ENCODE measurements at places on chromosomes 7 and 10. TPM values are rescaled to one million over a fixed set of nuclear protein-coding genes. Genes with fewer than 3 reads are reported as not detected.
A peak's percentile ranks its signal among the peaks of the same experiment; 100 is the strongest.

The NEUROD6 gene
- not detected for total RNA-seq

The GPR85 gene
- 9.2 TPM for total RNA-seq

The AGR2 gene
- not detected for total RNA-seq

The ANKRD7 gene
- total RNA-seq, result 2.8 TPM

The PHKG1 gene
- total RNA-seq, result 1.3 TPM

The H2BK1 gene
- total RNA-seq, result not detected

The SPAM1 gene
- not detected for total RNA-seq

The ANKRD61 gene
- total RNA-seq, result 0.26 TPM

The IGFBP1 gene
- total RNA-seq, result not detected

GRCh38 chr10:59384761-59385160 lies 22.4 kb upstream of the FAM13C start:
- DNase-seq, result peak; percentile 62

DNA sequence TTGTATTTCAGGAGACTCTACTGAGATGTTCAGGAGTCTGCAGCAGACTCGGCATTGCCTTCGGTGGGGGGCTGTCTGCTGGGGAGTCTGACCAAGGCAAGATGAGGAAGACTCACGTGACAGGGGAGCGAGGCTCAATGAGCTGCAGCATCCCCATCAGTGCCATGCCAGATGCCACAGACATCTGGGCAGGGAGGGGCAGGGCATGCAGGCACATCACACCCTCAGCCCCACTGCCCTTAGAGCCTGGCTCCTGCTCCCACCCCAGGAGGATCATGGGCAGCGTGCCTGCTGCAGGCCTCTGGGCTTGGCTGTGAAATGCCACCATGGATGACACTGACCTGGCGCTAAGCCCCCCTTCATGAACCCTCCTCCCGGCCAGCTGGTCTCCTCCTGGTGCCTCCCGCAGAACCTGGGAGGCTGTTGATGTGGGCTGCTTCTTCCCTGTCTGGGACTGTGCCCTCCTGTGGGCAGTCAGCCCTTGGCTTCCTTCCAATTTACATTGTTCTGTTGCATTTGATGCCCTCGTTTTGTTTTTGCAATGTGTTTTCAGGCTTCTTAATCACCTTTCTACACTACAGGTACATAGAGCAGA lies 235.0 kb downstream of the PAXIP1 start:
- no peak for DNase-seq

GRCh38 chr10:122992031-122992585 lies 11.9 kb downstream of the PSTK start:
- no peak for DNase-seq

DNA sequence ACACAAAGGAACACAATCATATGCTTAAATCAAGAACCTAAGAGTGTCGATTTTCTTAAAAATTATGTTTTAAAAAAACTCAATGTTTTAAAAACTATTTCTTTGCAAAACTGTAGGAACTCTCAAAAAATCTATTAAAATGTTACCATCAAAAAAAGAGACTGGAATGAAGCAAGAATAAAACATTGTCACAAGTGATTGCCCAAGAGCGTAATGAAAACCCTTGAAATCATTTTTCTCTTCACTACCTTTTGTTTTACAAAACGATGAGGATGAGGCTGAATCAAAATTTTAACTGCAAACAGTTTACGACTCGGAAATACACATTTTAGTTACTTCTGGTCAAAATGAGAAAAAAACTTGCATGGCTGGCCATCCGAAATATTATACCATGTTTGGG lies 855 bp downstream of the YME1L1 start:
- DNase-seq, result no peak

- no peak for DNase-seq
Observed at GRCh38 chr7:149104749-149105148, 14.2 kb upstream of the ZNF786 start.

GRCh38 chr7:15891151-15891881 lies 204.8 kb upstream of the MEOX2 start:
- DNase-seq, result peak; percentile 69

DNA sequence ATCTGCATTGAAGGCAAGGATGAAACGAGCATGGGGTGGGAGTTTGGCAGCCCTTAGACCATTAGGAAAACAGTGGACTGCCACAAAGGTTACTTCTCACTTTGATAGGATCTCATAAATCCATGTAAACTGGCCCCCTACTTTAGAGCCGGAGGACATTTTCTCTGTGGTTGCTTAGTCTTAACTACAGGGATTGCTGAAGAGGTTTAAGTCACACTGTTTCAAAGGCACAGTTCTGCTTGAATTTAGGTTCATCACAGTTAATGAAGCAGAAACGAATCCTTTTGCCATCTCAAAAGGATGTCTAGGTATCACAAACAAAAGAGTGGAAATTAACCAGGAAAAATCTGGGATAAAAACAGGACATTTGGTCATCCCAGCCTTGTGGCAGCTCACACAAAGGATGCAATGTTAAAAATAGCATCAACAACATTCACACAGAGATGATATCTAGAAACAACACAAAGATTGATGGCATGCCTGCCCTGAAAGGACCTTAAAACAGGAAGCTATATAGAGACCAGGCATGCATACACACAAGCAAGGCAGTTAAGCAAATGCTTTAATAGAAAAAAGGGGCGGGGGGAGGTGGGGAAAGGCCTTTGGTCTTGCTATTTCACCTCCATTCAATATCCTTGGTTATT lies 74.0 kb downstream of the DOCK4 start:
- peak; percentile 14 for DNase-seq

DNA sequence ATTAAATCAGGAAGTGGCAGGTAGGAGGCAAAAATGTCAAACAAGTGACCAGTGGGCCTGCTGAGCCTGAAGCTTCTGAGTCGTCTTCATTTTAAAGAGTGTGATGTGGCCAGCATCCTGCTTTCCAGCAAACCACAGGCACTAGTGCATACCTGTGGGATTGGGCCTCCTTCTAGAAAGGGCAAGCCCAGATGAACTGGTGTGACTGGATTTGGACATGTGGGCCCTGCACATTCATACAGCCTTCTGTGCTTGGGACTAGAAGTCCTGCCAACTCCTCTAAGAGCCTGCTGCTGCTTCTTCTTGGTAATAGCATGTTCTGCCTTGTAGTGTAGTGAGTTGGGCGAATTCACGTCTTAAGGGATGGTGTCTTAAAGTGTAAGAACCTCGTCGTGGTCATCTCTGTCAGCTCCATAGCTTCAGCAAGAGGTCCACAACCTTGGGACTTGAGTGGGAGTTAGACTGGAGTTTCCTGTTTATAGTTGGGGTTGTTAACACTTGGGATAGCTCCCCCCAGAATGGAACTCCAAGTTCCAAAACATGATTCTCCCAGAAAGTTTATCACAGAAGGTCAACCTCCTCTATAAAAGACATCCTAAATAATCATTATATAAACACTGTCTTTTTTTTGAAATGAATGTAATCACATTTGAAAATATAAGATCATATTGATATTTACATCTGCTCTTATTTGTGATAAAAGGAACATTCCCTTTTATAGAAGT lies 11.2 kb downstream of the BMPER start:
- peak; percentile 35 for DNase-seq

DNA sequence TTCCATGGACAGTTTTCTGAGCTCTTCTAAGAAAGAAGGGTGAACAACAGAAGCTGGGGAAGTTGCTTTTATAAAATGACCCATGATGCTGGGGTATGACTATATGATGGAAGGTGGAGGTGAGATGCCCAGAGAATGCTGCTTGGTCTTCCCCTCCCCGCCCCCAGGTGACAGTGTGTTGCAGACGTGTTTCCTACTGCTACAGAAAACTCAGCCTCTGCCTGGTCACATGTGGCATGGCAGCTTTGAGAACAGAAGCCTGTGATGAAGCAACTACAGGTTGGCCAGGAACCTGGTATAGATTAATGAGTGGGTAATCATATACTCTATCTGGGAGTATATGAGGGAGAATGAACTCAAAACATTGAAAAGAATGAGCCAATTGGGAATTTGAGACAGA lies 67.1 kb downstream of the MTURN start:
- no peak for DNase-seq

DNA sequence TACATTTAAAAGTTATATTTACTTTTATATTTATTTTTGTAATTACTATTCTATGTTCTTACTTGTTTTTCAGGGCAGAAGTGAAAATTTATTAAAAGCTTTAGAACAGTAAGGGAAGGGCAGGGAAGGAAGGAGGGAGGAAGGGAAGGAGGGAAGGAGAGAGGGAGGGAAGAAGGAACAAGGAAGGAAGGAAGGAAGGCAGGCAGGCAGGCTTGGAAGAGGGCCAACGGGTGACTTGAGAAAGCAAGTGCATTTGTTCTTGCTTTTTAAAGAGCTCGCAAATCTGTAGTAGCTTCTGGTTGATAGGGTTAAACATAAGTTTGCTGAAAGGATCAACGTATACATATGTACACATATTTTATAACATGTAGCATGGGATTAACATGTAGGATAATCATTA lies 725.3 kb upstream of the FZD8 start:
- DNase-seq, result no peak

DNA sequence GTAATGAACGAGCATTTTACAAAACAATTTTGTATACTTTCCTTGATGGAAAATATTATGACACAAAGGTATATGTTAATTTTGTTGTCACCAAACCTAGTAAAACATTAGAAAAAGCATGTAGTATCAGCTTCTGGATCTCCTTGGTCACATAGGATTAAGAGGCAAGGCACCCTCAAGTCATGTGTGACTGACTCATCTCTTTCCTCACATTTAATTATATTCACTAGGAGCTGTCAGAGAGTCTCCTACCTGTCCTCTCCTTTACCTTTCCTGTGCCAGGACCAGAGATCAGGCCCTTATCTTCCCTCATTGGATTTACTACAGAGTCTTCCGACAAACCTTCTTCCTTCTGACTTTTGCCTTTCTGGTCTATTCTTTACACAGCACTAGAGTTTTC lies 111.3 kb upstream of the RPA3 start:
- DNase-seq, result no peak

- no peak for DNase-seq
Observed at GRCh38 chr7:80053124-80053523, 81.5 kb upstream of the GNAI1 start.

- DNase-seq, result no peak
Observed at GRCh38 chr7:55641811-55642210, 69.5 kb upstream of the VOPP1 start.

DNA sequence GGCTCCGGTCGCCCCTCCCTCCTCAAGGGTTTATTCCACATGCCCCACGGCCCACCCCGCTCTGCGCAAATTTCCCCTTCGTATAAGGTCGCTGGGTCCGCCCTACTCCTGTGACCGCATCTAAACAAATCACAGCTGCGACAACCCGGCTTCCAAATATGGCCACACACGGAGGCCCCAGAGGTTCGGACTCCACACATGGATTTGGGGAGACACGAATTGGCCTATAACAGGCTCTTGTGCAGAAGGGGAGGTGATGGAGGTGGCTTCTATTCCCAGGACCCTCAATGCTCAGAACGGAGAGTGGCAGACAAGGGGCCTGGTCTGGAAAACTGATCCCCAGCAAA lies 90.1 kb downstream of the FOXL3 start:
- DNase-seq, result no peak

DNA sequence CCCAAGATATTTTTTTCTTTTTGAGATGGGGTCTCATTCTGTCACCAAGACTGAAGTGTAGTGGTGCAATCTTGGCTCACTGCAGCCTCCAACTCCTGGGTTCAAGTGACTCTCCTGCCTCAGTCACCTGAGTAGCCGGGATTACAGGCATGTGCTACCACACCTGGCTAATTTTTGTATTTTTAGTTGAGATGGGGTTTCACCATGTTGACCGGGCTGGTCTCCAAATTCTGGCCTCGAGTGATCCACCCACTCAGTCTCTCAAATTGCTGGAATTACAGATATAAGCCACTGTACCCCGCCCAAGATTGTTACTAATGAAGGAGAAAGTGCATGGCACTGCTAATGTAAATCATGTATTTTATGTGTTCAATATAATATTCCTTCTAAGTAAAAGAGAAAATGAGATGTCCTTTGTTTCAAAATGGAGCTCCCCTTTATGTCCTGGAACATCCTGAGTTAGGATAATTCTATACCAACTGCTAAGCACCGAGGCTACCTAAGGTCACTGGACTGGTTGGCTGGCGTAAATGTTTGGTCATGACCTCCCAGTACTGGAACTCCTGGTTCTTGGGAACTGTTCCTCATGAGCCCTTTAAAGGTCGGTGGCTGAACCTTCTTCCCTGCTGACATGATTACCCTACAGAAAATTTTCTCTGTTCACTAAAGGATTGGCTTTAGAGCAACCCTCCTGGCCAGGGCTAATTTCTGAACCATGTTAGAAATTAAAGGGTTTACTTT lies 59.9 kb downstream of the SLC16A9 start:
- no peak for DNase-seq

DNA sequence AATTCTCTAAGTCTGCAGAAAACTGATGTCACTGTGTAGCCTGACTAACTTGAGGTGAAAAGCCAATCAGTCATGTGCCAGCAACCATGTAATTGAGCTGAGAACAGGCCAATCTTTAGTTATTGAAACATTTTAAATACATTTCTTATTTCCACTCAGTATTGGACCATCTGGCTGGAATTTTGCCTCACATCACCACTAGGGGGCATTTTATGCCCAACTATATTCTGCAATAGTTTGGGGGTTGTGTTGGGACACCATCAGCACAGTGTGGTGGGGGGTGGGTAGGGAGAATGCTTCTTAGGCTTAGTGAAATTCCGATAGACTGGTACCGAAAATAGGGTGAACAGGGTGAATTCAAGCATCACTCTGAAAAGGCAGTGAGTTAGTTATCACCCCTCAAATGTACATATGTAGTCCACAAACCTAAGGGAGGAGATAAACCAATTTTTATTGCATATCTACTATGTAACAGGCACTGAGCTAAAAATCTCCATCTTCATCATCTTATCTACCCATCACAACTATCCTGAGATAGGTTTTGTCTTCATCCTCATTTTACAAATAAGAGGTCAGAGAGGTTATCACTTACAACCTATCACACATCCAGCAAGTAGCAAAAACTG lies 17.8 kb downstream of the NPSR1 start:
- peak; percentile 6 for DNase-seq

DNA sequence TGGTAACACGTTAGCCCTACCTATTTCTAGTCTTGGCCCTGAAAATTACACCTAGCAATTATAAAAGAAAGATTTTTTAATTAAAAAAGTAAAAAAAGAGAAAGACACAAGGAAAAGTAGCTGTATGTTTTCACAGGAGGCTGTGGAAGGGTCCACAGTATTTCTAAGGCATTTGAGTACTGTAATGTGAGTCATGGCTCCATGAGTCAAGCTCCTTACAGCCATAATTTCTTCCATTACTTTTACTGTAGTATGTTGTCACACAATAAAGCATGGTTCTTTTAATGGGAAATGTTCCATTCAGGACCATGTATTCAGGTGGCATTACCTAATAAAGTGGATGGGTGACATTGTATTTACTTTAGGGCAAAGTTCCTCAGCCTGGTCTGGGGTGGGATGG lies 113.4 kb downstream of the GPR37 start:
- DNase-seq, result peak; percentile 42
